Breast epithelium (tissue), 4 donors: ENCODE measurements at places on chromosomes 2 and 18. TPM values are rescaled to one million over a fixed set of nuclear protein-coding genes. Genes with fewer than 3 reads are reported as not detected.
A peak's percentile ranks its signal among the peaks of the same experiment; 100 is the strongest.

DNA sequence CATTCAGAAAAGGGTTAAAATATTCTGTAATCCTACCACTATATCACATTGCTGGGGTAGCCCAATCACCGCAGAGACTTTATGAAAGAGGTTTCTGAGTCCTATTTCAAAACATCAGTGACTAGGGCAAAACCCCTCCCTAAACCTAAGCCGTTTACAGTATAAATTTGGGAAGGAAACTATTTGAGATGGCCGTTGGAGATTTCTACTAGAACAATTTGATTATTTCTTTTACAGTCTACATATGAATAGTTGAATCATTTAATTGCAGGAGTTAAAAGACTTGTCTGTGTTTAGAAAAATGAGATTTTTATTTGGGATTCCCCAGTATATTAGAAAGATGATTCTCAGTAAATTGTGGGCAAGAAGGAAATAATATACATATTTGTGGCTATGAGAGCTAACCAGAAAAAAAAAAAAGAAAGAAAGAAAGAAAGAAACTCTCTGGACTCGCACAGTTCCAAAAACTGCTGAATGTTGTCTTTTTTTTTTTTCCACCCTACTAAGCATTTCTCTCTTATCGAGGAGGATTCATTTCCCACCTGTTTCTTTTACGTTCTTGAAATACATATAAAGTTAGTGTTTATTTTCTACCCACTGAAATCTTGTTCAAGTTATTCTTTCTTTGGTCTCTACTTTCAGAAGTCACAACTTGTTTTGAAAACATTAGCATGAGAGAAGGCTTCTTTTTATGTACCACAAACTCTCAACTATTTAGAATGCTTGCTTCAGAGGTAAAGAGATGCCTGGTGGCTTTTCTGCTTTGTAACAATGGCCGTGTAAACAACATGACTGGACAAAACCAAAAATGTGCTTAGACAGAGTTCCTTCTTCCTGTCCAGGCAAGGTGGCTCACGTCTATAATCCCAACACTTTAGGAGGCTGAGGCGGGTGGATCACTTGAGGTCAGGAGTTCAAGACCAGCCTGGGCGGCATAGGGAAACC is 65.9 kb downstream of the BCL2 start:
- no peaks in the 10 kb centered on the region for H3K36me3 ChIP-seq
- H3K27me3 ChIP-seq: no peaks in the 10 kb centered on the region
- H3K4me3 ChIP-seq: no peak overlapping the region
- no peak for DNase-seq
- H3K4me1 ChIP-seq: no peaks in the 10 kb centered on the region
- H3K27ac ChIP-seq: peak overlapping the region; percentile 75

DNA sequence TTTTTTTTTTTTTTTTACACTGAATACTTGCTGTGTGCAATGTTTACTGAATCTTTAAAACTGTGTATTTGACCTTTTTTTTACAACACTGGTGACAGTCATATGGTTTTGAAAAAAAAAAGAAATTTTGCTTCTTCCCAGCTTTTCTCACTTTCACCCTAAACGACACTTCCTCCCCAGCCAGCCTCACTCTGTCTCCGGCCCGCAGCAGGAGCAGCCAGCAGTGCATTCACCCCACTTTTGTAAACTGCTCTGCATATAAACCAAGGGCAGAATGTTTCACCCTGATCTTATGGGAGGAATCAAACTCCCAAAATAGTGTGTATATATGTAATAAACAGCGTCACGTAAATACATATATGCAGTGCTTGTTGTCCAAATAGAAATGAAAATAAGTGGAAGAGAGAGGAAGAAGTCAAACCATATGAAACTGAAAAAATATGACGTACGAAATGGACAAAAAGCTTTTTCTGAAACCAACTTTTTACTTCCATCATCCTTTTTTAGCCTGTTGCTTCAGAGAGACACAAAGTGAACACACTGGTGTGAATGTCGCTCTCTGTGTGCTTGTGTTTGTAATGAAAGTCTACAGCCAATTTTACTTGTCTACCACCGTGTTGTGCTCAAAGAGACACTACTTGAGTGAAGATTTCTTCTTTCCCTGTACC is 54.2 kb downstream of the ZCCHC2 start:
- no peaks in the 10 kb centered on the region for H3K27me3 ChIP-seq
- DNase-seq: no peak
- H3K36me3 ChIP-seq: no peaks in the 10 kb centered on the region
- H3K4me3 ChIP-seq: no peak overlapping the region
- no peak overlapping the region for H3K27ac ChIP-seq

DNA sequence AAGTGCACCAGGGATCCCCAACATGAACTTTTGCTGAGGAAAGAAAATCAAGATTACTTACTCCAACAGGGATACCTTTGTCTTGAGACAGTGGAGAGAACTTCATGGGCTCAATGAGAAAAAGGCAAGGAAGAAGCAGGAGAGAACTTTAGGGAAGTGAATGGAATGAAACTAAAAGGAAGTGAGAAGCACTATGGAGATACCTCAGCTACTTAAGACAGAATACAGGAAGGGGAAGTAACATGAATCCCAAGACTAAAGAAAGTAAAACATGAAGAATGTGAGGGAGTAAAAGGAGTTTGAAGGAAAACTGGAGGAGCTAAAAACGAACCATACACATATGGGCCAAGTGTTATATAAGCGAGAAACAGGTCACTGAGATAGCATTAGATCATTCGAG is 32.4 kb upstream of the ACTR3 start:
- no peaks in the 10 kb centered on the region for H3K27me3 ChIP-seq
- no peak for DNase-seq
- H3K4me1 ChIP-seq: no peaks in the 10 kb centered on the region
- H3K27ac ChIP-seq: no peak overlapping the region

- no peak for DNase-seq
- peaks cover 8% of the 10 kb centered on the region for H3K4me1 ChIP-seq
- H3K4me3 ChIP-seq: no peak overlapping the region
Observed at GRCh38 chr2:36473230-36473629, 117.7 kb downstream of the CRIM1 start.

CHST9 gene
- not detected for total RNA-seq

GRB14 gene
- 13.1 TPM for total RNA-seq
